Activated CD4-positive, alpha-beta T cell treated with anti-CD3 and anti-CD28 coated beads for 1 hour (primary cell): ENCODE measurements at places on chromosomes 4 and X.

GRCh38 chr4:86967798-86968197 is 33.0 kb downstream of the AFF1 start:
- DNase-seq = no peak

GRCh38 chrX:102860235-102860634 is 76.8 kb upstream of the RAB40AL start:
- DNase-seq = no peak

GRCh38 chrX:138690591-138690990 is 20.9 kb downstream of the FGF13 start:
- no peak for DNase-seq

GRCh38 chr4:8886612-8887406 is 15.2 kb upstream of the HMX1 start:
- no peak for DNase-seq

DNA sequence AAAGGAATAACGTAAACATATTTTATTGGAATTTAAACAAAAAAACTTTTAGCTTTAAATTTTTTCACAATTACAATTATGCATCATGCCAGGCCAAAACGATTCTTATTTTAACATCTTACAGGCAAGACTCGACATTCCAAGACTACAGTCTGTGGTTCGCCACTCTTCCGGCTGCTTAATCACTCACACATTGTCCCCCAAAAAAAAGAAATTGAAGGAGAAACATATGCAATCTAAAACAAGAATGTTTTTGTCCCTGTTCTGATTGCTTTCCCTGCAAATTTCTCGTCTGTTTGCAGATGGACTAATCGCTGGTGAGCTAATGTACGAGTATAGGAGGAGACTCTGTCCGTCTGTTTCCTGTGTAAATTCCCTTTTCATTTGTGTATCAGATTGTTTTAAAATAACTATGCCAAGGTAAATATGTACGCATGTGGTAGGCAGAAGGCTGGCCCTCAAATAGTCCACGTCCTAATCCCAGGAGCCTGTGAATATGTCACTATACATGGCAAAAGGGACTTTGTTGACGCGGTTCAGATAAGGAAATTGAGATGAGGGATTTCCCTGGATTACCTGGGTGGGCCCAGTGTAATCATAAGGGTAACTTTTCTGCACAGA is 37.7 kb upstream of the MTNR1A start:
- DNase-seq = no peak

GRCh38 chr4:147550626-147551246 is 66.5 kb upstream of the TMEM184C start:
- DNase-seq = no peak
